ENCODE measurements at places on chromosomes 6 and 20.

- no peak for DNase-seq
Observed at GRCh38 chr6:6545616-6546317, 42.8 kb upstream of the LY86 start.

DNA sequence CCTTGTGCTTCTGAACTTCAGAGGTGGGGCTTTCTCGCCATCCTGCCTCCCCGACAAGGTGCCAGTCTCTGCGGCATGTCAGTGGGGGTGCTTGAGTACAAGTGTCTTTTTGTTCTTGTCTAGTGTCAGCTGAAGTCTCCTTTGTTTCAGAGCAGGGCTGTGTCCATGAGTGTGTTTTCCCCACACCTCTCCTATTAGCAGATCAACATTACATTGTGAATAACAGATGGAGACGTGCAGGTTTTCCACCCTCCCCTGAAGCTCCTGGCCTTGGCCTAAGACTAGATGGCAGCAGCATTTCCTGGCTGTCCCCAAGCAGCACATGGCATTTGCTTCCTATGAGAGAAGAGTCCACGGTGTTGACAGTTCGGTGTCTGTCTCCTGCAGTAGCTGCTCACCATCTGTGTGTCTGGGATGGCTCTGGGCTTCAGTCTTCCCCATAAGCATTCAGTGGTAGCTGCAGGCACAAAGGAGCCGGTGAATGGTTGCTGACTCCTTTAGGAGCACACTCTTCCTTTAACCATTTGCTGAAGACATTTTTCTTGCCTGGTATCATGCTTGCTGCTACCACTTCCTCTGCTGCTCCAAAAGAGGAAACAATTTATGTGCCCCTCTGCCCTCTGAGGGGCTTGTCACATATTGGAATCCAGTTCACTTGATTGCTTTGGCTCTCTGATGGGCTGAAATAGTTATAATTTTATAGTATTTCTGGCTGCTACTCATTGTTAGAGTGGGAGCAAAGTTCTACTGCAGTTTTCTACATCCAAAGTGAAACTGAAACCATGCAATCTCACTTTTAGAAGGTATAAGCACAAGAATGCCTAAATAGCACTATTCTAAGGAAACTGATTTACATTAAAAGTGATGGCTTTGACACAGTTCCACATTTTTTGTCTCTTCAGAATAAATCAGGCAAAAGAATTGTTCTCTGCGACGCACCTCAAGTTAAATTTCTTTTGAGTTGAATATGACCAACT, 913.0 kb downstream of the C6orf118 start:
- DNase-seq: no peak

GRCh38 chr6:1645466-1646185, 35.9 kb downstream of the FOXC1 start:
- no peak for DNase-seq

DNA sequence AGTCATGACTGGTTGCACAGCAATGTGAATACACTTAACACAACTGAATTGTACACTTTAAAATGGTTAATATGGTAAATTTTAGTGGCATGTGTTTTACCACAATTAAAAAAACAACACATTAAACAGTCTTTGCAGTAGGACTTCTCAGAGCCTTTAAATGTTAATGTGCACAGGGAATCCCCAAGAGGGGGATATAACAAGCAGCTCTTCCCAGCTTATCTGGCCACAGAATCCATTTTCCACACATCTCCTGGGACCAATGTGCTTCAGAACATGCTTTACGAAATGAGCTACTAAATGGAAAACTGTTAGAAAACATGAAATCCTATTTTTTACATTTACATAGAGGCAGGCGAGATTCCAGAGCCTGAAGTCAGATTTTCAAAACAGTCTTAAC, 44.4 kb downstream of the FYN start:
- no peak for DNase-seq

DNA sequence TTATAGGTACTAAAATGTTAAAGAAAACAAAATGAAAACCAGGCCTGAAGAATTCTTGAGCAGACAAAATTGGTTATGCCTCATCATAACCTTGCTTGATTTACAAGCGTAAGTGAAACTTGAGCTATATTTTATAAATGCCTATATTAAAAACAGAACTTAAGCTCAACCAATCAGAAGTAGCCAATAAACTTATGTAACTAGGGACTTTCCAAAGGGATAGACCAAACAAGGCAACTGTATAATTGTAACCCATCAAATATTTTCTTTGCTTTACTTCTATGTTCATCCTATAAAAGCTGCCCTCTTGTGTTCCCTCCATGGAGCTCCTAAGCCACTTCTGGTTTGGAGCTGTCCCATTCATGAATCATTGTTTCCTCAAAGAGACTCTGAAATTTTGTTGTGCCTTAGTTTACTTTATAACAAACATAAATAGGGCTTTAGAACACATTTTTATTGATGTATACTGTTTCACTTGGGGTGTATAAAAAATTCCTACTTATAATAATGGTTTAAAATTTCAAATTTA, 101.6 kb upstream of the CARMIL1 start:
- no peak for DNase-seq

DNA sequence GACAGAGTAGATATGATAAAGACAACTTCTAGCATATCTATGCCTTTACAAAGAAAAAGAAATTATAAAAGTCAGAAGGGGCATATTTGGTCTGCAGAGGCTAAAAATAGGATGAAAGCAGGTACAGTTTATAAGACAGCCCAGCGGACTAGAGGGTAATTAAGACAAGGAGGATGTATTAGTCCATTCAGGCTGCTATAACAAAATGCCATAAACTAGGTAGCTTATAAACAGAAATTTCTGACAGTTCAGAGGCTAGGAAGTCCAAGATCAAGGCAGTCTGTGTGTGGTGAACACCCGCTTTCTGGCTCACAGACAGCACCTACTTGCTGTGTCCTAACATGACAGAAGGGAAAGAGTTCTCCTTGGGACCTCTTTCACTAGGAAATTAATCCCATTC, 5.7 kb downstream of the HBS1L start:
- no peak for DNase-seq

DNA sequence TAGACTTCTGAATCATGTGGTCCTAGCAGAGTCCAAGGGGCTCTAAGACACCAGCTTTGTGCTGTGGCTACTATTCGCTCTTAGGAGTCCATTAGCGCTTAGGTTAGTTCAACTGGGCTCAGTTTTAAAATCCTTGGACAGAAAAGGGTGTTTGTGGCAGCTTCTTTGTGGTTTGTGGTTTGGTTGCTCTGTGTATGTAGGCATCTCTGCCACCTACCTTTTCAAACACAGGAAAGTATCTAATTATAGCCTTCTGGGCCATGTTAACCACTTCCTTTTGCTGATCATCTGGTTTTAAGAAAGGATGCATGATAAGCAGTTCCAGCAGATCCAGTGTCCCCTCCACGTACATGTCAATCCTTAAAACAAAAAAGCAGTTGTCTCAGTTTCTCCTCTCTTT, 10.8 kb downstream of the GSTA4 start:
- DNase-seq: no peak

DNA sequence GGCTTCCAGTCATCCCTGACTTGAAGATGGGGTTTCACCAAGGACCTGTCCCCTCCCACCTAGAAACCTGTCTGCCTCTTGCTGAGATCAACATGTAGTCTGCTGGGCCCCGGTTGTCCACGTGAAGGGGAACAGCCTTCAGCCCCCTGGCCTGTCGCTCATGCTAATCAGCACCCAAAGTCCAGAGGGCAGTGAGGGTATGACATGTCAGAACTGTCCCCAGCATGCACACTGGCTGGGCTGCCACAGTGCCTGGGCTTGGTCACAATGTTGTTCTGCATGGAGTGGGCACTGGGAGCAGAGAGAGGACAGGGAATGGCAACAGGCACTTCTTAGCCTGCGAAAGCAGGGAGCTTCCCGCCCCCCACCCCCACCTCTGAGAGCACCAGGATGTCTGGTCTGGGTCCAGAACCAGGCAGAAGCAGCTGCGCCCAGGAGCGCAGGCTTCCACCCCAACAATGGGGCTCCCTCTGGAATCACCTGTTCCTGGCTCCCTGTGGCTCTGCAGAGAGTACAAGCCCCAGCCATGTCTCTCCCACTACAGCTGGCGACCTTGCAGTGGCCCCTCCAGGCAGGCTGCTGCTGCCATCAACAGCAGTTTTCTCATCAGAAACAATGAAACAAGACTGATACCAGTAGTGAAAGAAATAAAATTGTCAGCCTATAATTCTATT, 182.7 kb downstream of the KHDRBS2 start:
- DNase-seq: no peak

DNA sequence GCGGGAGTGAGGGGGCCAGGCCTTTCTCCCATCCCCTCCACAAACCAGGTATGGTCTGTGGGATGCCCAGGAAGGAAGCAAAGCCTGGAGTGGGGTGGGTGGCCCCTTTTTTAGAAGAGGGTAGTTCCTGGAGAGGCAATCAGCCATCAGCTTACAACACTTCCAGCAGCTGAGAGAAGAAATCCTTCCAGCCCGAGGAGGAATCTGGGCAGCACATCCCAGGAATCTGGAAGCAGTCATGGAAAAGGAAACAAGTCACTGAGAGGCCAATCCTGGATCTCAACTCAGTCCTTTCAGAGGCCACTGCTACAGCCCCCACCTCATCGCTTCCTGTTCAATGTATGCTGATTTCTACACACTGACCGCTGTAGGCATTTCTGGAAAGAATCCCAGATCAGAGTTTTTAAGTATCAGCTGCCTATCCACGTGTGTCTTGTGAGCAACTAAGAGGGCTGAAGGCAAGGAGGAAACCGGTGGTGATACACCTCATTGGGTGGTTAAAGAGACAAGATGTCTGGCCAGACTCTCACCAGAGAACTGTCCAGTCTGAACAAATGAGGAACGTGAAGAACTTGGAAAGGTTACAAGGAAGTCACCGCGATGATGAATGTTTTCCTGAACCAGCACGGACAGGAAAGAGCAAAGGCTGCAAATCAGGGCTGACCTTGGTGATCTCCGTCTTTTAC, 92.9 kb upstream of the SHLD1 start:
- DNase-seq: no peak

GRCh38 chr6:163675611-163676010, 261.1 kb downstream of the QKI start:
- DNase-seq: no peak

- no peak for DNase-seq
Observed at GRCh38 chr20:18615020-18615650, 27.3 kb downstream of the DTD1 start.

DNA sequence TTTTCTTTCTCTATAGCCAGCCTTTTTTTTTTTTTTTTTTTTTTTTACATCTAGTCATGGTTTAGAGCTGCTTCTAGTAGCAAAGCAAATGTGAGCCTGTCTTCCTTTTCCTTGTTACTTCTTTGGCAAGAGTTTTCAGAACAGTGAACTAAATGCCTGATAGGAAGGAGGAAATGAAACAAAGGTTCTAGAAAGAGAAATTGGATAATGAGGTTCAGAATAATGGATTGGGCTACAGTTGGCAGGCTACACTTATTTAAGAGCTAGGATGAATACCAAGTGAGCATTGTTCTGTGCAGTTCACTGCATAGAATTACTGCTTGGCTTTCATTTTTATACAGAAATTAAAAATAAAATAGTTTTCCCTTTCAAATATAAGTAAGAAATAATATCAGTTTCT, 78.6 kb downstream of the HIVEP1 start:
- no peak for DNase-seq

DNA sequence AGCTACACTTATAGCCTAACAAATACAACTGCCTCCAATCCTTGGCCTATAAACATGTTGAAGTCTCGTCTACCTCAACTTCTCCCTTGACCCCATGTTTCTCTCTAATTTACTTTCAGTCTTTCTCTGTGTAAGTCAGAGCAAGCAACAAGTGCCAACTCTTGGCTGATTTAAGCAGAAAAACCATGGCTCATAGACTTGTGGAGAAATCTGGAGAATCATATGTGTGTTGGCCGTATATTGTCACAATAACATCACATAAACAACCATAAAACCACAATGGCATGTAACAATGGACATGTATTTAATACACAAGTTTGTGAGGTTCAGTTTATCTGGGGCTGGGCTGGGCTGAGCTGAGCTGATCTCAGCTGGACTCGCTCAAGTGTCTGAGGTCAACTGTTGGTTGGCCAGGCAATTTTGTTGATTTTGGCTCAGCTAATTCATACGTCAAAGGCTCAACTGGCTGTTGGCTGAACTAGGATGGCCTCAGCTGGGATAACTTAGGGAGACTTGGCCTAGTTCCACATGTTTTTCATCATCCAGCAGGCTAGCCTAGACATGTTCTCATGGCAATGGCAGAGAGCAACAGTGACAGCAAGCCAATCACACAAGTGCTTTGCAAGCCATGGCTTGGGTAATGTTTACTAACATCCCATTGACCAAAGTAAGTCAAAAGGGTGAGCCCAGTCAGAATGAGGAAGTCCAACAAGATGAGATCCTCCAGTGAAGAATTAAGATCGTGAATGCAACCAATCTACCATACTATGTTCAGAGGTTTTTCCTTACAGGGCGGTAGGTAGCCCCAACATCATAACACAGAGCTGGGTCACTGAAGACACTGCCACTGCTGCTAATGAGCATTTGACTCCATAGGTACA, 12.9 kb upstream of the TBC1D22B start:
- DNase-seq: no peak

GRCh38 chr6:3287308-3287707, 28.6 kb downstream of the PSMG4 start:
- DNase-seq: no peak

DNA sequence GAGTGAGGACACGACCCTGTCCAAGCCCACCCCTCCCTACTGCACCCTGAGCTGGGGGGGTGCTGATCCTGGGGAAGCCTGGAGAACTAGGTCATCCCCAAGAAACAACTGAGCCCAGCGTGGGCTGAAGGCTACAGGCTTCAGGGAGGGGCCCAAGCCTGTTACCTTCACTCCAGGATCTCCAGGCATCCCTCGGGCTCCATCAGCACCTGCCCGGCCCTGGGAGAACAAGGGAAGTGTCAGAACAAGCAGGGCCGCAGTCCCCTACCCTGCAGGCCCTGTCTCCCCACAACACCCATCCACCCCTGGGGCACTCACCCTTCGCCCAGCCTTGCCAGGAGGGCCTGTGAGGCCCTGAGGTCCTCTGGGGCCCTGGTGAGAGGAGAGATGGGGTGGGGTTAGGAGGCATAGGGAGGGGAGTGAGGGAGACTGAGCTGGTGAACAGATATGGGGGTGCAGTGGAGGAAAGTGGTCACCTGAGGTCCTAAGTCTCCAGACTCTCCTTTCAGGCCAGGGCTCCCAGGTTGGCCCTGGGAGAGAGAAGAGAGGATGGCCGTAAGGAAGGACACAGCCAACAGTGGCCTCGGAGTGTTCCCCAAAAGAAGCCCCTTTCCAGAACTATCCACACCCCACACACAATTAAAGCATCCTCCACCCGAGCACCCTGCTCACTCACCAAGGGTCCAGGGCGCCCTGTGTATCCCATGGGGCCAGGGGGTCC, 13.4 kb downstream of the COL11A2 start:
- no peak for DNase-seq

- no peak for DNase-seq
Observed at GRCh38 chr6:85130743-85131142, 319.1 kb upstream of the NT5E start.

DNA sequence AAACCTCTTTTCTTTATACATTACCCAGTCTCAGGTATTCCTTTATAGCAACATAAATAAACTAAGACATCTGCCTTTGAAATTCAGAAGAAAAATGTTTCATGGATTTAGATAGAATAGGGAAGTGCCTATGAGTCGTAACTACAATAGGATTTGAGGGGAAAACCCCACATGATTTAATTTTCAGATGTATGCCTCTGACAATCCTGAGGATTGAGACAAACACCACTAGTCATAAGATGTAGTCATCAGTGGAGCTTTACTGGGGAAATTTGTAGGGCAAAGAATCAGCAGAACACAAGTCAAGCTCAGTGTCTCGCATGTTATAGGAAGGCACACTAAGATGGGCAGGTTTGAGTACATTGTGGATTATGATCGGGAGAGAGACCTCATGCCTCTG, 566.4 kb downstream of the BMP2 start:
- no peak for DNase-seq

GRCh38 chr6:105806486-105806920, 279.6 kb upstream of the PRDM1 start:
- no peak for DNase-seq

GRCh38 chr20:51961964-51962761, 159.8 kb upstream of the SALL4 start:
- DNase-seq: no peak

Measured in H9 (cell line).